ENCODE measurements at places on chromosomes 7 and 10.
A peak's percentile ranks its signal among the peaks of the same experiment; 100 is the strongest.

- DNase-seq = no peak
These were observed 98.4 kb upstream of the PTPRZ1 start for GRCh38 chr7:121774563-121774962.

GRCh38 chr10:11975795-11976194 is 66.8 kb downstream of the UPF2 start:
- DNase-seq = no peak

GRCh38 chr7:95435422-95435780 is 573 bp upstream of the PON2 start:
- DNase-seq = no peak

DNA sequence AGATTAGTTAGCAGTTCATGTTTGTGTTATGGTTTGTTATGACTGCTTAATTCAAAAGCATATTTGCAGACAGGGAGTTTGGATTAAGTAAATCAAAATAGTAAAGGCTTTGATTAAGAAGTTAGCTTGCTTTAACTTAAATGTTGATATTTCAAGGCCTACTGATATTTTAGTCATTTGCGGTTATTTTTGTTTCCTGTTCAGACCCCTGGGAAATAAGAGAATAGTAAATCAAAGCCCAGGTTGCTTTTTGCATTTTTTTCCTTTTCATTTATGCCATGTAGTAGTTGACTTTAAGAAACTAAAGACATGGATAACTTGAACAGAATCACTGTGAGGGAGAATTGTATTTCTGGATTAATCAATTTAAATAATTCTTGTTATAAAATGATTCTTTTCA is 77.3 kb downstream of the HDAC9 start:
- no peak for DNase-seq

DNA sequence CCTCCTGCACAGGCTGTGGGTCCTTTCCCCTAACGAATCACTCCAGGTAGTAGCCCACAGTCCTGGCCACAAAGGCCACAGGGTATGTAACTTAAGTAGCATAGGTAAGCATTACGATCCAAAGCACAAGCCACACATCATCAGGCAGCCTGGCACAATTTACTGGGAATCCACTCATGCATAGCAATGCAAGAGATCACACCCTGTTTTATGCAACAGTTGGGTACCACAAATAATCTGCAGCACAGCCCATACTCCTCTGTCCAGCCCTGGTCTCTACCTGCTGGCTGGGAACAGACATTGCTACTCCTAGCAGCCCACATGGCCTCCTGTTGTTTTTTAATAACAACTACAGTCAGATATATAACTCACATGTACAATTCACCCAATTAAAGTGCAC is 34.3 kb downstream of the SRPK2 start:
- no peak for DNase-seq

DNA sequence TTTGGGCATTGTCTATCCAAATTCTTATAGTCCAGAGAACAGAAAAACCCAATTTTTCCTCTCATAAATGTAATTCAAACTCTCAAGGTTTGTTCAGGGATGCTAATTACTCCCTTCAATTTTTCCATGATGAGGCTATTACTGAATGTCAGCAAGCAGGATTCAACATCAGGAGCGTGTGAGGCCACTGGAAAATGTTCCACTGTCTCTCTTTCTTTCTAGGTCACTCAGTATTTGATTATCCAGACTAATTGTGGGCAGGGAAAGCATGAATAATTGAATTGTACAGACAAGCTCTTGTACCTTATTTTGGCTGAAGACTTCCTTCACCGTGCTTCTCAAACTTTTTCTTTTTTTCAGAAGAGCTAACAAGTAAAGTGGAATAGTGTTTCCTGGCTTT is 30.7 kb downstream of the THNSL1 start:
- no peak for DNase-seq

- no peak for DNase-seq
These were observed 76.1 kb downstream of the PDSS1 start for GRCh38 chr10:26773633-26774032.

DNA sequence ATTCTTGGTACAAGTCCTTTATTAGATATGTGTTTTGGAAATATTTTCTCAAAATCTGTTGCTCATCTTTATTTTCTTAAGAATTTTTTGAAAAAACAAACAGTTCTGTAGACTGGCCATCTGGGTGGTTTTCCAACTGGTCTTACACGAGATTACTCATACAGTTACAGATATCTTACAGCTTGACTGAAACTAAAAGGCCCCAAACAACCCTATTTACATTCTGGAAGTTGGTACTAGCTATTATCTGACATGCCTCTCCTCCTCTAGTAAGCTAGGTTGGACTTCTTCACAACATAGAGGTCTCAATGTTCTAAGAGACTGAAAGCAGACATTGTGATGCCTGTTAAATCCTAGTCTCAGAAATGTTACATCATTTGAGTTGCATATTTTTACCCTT is 52.0 kb downstream of the ZNF22 start:
- no peak for DNase-seq

DNA sequence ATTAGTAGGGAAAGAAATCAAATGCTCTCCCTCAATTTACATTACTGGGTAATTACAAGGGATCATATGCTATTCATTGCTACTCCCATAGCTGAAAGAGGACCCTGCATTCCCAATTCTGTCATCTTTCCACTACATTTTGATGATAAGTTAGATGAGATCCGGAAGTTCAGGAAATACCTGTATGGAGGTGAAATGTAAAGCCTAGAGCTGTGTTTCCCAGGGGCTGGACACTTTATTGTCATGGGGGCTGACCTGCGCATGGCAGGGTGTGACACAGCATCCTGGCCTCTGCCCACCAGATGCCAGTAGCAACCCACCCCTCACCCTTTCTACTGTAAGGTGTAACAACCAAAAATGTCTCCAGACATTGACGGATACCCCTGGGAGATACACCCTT is 56.6 kb downstream of the HECW1 start:
- no peak for DNase-seq

GRCh38 chr10:35341521-35341920 is 5.2 kb downstream of the CCNY start:
- DNase-seq = no peak

GRCh38 chr10:103969857-103970627 is 3.1 kb downstream of the SLK start:
- DNase-seq = no peak

GRCh38 chr10:78981257-78981969 is 87.4 kb upstream of the ZMIZ1 start:
- peak; percentile 21 for DNase-seq

GRCh38 chr10:30158325-30158960 is 99.1 kb upstream of the JCAD start:
- no peak for DNase-seq

GRCh38 chr7:522071-522950 is 2.7 kb upstream of the PDGFA start:
- DNase-seq = peak; percentile 33

- no peak for DNase-seq
These were observed 66.5 kb downstream of the SHH start for GRCh38 chr7:155745737-155746136.

DNA sequence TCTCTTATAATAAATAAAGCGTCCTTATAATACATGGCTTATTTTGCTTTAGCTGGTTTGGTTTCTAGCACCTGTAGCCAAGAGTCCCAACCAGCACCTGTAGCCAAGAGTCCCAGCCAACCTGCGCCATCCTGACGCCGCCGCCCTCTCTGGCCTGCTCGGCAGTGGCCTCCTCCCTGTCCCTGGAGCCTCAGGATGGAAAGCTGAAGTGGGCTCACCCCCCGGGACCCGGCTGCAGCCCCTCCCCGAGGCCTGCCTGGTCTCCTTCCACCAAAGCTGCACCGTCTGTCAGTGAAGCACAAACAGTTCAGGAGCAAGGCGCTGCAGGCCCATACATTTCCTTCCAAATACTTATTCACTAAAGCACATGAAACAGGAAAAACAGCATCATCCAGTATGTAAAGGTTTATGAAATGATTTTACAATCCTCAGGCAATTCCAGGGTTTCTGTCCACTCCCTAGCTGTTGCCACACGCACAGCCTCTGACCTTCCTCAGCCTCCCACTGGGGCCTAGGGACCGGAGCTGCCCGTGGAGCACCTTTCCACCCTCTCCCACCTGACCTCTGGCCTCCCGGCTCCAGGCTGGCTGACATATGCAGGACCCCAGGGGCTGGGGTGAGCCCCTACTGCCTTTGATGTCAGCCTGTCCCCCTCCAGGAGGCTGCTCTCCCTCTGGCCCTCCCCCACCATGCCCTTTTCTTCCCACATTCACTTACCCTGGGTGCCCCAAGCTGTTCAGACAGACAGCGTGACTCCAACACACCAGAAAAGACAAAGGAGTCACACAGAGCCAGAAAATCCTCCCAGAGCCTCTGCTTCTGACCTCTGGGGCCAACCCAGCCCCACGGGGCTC is 149.6 kb upstream of the PPP2R2D start:
- no peak for DNase-seq

GRCh38 chr10:30216821-30217220 is 132.3 kb downstream of the MTPAP start:
- DNase-seq = no peak

GRCh38 chr7:17741426-17741825 is 198.9 kb downstream of the SNX13 start:
- DNase-seq = no peak

GRCh38 chr7:141477865-141478264 is 73.3 kb upstream of the AGK start:
- no peak for DNase-seq

- no peak for DNase-seq
These were observed 359.5 kb upstream of the MGMT start for GRCh38 chr10:129107525-129107924.

DNA sequence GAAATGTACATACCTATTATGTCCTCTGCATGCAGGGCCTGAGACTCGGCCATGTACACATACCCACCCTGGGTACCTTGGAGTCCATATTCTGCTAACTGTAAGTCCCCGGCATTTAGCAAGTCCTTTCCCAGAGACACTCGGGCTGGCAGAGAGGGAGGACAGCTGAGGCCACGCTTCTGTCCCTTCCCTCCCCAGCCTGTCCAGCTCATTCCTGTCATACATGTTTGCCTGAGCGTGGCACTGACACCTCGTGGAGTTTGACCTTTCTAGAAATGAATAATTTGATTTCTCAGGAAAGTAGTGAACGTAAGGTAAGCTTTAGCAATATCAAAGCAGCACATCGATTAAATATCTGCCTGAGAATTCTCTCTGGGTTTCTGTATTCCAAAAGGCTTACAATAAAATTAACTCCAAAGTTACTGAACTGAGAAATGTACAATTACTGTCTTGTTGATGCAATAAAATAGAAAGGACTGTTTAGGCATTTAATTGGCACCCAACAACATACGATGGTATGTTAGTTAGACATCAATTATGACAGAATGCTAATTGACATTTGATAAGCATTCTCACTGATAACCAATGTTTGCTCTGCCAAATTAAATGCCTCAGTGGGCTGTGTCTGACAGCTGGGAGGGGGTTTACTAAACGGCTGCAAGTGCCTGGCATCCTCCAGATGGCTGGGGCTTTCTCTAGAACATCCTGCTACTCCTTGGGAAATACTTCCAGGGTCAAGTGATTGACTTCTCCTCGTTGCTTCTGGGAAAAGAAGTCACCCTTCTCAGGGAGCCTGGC is 221.2 kb downstream of the CCSER2 start:
- DNase-seq = no peak

DNA sequence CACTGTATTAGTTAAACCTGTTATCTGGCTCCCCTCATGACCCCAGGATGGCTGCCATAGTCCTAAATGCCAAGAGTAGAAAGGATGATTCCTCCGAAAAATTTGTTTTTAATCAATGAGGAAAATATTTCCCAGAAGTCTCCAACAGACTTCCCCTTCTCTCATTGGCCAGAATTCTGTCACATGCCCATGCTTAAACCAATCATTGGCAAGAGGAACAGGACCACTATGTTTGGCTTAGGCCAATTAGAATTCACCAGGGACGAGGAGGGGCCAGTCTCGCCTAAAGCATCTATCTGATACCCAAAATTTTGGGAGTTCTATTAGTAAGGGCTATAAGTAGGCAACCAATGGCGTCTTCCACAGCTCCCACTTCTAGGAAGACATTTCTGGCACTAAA is 71.2 kb upstream of the IL6 start:
- no peak for DNase-seq

- DNase-seq = no peak
These were observed 17.2 kb upstream of the CALN1 start for GRCh38 chr7:72429316-72429715.

GRCh38 chr10:30784897-30785605 is 155.5 kb upstream of the LYZL2 start:
- no peak for DNase-seq

DNA sequence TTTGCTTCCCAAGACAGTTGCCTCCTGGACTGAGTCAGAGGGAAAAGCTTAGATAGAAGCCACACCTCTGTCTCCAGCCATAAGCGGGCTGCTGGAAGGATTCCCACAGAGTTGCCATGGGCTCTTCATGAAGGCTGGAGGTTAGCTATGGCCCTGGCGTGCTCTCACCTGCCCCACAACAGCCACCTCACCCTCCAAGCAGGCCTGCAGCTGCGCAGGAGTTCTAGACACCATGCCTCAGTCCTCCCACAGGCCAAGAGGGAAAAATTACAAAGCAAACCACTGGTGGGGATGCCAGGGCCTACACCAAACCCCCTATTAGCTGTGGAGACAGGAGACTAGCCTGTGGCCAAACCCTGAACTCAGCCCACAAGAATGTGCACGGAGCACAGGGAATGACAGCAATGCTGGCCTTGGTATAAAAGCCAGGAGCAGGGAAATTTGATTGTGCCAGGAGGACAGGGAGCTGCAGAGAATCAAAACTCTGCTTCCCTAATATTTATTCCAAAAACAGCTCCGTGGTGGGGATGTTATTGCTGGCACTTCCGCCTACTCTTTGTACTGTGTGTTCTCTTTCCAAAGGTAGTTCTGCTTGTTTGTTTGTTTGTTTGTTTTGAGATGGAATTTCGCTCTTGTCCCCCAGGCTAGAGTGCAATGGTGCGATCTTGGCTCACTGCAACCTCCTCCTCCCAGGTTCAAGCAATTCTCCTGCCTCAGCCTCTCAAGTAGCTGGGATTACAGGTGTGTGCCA is 60.3 kb upstream of the STK17A start:
- no peak for DNase-seq

DNA sequence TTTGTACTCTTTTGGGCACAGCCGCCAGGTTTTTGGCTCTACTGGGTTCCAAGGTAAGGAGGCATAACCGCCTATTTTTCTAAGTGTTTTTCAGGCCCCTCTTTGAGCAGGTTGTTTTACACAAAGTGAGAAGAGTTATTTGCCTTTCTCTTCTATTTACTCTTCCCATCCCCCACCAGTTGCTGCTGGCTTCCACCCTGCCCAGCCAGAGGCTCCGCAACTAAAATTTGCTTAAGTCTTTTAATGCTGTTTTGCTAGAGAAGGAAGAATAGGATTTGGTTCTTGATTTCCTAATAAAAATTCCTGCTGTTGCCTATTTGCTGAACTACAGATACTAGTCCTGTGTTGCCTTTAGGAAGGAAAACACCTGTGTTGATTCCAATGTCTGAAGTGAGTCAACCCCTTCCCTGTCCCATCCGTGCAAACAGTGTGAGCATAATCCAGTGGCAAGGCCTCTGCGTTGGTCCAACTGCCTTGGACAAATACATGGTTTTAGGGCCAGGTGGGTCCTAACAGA is 1.9 kb downstream of the PLA2G12B start:
- no peak for DNase-seq

DNA sequence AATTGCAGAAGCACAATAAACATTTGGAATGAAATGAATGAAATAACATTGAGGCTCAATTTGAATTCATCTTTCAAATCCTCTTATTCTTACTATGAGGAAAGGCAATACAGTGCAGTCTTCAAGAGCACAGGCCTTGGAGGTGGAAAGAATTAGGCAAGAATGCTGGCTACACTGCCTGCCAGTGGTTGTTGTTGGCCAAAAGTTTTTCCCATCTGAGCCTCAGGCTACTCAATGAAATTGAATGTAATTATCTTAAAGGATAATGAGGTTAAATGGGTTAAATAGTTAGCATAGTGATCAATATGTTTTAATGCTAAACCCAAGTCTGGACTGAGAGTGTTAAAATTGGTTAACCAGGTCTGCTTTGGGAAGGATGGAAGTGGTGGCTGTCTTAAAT is 140.9 kb downstream of the MBL2 start:
- DNase-seq = no peak

Data from CD4-positive, alpha-beta T cell treated with Interleukin-1 beta for 1 hour (primary cell).